ENCODE measurements at places on chromosomes 3 and 15.

GRCh38 chr3:137131081-137131480, 173.3 kb downstream of the IL20RB start:
- DNase-seq: no peak

- DNase-seq: no peak
Observed at GRCh38 chr15:89743011-89743410, 8.0 kb downstream of the MESP1 start.

- DNase-seq: no peak
Observed at GRCh38 chr3:168671091-168671490, 575.4 kb upstream of the GOLIM4 start.

GRCh38 chr3:23567917-23568316, 237.8 kb upstream of the UBE2E1 start:
- no peak for DNase-seq

DNA sequence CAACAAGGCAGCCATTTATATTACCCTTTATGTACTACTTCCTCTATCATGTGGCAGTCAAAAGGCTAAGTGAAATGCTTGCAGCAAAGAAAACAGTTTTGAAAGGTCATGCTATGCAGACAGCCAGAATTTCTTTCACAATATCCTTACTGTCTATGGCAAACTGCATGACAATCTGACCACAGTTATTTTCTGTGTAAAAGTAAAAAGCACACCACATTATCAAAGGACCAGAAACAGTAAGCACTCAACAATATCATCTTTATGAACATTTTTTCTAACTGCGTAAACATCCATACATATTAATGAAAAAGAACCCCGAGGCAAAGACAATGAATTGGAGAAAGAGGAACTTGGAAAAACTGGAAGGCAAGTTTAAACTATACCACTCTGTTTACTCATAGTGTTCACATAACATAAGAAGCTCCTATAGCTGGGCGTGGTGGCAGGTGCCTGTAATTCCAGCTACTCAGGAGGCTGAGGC, 47.9 kb downstream of the PIK3CB start:
- DNase-seq: no peak
